ENCODE measurements at places on chromosomes 2 and 18.

DNA sequence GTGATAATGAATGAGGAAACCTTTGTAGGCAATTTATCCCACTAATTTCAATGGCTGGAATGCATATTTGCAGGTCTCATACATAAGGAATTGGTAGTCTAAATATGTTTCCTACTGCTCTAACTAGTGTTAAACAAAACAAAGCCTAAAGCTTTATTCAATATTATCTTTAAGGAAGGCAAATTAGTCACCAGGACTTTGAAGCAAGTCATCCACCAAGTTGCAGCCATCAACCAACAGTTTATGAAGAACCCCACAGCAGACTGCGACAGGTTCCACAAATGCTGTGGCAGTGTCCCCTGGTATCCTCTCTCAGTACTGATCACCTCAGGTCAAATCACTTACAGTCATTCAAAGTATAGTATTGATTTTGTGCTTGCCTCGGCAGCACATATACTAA lies 181.5 kb upstream of the ZFP36L2 start:
- DNase-seq, result no peak

GRCh38 chr2:224432003-224432579 lies 30.2 kb upstream of the FAM124B start:
- no peak for DNase-seq

- DNase-seq, result peak; percentile 30
Measured at GRCh38 chr2:219314804-219315468, 5.7 kb upstream of the PTPRN start.

- peak; percentile 76 for DNase-seq
Measured at GRCh38 chr2:10297959-10298531, 4.7 kb upstream of the HPCAL1 start.

DNA sequence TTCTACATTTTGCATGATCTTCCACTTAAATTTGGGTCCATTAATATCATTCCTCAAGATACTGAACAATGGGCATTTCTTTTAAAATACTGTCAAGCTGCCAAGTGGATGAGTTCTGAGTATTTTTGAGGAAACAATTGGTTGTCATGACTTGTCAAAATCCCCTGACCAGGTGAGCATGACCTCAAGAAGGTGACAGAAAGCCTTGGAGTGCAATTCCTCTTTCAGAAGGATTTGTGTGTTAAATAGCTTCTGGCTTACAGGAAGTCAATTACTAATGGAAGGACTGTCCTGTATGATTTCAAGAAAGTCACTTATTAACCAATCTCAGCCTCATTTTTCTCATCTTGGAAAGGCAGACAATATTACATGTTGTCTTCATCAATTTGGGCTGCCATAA lies 460.6 kb downstream of the TSN start:
- no peak for DNase-seq

GRCh38 chr2:69969126-69969983 lies 7.9 kb upstream of the ASPRV1 start:
- no peak for DNase-seq

DNA sequence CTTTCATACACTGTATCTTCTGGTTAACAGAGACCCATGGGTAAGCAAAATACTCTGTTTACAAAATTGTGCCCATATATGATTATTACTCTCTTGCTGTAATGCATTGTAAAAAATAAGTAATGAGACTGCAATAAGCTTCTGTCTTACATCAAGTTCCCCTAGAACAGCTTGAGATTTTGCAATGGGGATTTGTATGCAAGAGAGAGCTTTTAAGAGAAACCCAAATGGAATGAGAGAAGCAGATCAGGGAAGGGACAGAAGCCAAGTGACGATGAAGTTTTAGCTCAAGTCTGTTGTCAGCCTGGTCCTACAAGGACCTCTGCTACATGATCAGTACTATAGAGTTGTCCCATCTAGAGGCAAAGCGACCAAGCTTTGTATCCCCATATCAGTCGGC lies 218.1 kb upstream of the VWC2L start:
- no peak for DNase-seq

DNA sequence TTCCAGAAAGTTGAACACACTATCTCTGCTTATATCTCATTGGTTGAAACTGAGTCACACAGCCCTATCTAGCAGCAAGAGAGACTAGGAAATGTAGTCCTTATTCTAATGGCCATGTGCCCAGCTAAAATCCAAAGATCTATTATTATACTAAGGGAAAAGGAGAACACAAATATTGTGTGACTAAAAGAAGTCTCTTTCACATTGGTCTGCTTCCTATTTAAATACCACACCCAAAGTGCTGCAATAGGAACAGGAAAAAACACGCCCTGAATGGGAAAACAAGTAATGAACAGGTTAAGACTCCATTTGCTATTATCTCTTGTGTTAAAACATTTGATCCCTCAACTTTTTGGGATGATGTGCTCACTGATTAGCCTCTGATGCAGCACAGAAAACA lies 86.8 kb upstream of the BARD1 start:
- DNase-seq, result no peak

DNA sequence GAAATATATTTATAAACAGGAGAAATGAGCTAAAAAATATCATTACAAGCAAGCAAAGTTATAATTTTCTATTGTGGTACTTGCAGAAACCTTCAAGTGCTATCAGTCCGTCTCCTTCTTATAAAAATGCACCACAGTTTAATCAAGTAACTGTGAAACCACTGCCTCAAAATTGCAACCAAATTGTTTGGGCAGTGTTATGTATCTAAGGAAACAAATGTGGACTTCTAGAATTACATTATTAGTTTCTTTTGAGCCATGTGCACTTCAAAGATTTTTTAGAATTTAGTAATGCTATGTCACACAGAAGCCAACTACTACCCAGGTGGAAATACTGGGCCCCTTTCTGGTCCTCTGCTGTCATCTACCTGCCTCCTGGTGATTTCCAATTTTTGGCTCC lies 495.6 kb downstream of the NYAP2 start:
- peak; percentile 29 for DNase-seq

- no peak for DNase-seq
Measured at GRCh38 chr2:68414876-68415275, 49.8 kb downstream of the PLEK start.

- no peak for DNase-seq
Measured at GRCh38 chr2:9405636-9406035, 17.7 kb downstream of the ITGB1BP1 start.

- no peak for DNase-seq
Measured at GRCh38 chr2:2834516-2835254, 503.6 kb upstream of the MYT1L start.

DNA sequence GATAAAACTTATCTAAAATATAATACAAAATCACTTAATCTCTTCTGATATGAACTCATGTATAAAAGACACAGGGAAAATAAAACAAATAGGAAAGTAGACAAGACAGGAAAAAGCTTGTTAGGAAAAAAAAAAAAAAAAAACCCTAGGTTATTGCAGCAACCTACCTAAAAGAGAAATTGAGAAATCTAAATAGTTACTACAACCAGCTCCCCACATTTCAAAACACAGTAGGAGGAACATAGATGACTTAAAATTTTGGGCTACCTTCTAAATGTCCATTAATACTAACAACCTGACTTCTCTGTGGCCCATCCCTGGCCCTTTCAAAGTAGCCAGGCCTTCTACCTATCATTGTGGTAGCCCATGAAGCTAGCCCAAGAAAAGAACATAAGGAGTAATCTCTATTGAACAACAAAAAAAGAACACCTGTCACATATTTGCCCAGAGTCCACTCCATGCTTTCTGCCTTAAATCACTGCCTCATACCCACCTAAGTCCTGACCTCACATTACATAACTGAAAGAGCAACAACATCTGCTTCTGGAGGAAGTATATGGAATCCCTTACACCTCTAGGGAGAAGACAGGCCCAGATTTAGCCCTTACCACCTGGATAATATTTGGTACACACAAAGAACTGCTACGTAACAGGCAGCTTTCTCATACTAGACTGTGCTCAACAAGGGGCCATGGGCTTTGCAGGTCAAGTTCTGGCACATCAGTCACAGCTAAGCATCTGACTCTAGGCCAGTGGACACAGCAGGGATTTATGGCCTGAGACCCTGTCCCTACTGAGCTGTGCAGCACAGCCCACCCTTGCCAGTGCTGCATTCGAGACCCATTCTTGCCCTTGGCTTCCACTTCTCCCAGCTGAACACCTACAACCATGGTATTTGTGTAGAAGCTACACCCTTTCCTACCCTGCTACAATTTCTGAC lies 8.5 kb downstream of the SUCLG1 start:
- DNase-seq, result no peak

DNA sequence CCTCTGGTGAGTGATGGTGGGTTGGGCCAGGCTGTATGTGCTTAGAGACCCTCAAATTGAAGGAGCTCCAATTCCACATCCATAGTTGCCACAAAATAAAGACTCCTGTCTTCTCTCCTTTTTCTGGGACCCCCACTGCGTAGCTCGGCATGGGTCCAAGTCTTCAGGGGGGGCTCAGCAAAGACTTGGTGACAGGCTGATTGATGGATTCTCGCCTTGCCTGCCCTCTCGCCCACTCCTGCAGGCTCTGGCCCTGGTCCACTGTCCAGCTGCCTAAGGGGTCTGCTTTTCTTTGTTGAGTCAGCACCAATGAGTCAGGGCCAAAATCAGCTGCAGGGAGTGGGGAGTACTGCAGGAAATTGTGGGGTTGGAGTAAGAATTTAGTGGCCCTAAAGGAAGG lies 21.5 kb downstream of the RPL37A start:
- DNase-seq, result no peak

- DNase-seq, result peak; percentile 31
Measured at GRCh38 chr2:189657867-189658266, 3.4 kb upstream of the ASNSD1 start.

DNA sequence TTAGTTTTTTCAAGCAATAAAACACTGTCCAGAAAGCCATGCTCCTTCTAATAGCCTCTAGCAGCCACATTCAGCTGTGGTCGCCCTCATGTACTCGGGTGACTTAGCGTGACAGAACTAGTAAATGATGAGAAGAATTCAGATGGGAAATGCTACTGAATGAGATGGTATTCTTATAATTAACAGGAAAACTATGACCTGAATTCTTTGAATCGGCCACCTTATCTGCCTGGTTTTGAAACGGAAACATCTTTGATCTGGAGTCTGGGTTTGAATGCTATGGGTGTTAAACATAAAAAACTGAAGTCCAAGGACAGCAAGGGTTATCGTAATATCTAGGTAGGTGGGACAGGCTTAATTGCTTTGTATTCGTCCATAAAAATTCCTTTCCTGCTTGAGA lies 138.8 kb upstream of the DNMT3A start:
- no peak for DNase-seq

DNA sequence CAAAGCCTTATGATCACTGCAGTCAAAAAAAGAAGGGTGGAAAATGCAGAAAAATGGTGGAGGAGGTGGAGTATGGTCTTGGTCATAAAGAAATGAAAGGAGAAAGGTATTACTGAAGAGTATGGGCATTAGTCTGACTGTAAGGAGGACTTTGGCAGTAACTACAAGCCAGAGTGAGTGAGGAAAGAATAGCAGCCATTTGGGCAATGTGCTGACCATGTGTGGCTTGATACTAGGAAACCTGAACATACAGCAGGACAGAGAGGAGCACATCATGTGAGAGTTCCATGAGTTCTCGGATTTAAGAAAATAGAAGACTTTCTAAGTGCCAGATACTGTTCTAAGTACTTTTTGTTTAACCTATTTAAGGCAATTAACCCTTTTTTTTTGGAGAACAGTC lies 8.5 kb downstream of the DTNA start:
- DNase-seq, result no peak

DNA sequence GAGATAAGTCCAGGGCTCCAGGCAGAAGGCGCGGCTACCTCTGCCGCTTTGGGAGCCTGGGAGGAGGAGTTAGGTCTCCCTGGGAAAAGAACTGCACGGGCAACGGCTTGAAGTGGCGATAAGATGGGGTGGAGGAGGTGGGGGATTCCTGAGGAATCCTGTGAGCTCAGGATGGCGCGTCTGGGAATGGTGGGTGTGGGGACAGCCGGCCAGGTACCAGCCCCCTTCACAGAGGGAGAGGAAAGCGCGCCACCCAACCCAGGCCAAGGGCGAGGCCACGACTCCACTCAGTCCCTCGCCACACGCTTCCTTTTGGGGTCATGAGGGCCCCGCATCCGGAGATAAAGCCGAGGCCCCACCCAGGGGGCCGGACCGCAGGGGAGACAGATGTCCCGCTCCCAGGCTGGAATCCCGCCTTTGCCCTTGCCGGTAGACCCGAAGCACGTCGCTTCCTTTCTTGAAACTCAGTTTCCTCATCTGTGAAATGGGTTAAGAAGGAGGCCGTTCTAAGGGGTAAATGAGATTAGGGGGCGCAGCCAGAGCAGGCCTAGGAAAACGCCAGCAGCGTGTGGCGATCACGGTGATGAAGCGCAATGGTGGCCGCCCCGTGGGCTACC lies 1.7 kb upstream of the CTDSP1 start:
- DNase-seq, result peak; percentile 82

DNA sequence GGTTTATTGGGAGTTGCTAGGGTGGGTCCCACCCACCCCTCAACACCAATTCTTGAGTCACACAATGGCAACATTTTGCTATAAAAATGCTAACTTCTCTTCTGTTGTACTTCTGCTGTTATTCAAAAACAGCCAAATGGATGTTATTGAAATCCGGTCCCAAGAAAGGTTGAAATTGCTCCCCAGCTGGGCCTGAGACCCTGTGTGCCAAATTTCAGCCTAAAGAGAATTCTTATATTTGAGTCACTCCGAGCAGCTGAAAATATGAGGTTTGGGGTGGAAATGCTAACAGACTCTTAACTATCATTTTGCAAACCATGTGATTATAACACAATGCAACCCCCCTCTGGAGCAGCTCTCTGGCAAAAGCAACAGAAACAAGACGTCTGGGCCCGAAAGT lies 27.0 kb upstream of the ACVR1 start:
- no peak for DNase-seq

- no peak for DNase-seq
Measured at GRCh38 chr2:167504061-167504460, 615.8 kb downstream of the XIRP2 start.

DNA sequence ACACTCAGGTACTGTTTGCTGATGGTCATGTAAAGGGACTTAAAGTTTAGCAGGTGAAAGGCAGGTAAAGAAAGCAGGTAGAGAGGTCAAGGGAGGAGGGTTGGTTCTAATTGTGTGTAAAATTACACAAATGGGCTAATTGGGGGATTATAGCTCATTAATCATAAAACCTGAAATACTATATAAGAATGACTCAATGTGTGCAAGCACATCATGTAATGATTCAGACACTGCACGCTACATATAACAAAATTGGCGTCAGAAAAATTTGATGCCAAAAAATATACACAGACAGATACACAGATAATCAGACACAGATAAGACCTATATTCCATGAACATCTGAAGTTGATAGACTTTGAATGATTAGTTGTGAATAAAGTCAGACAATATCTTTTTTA lies 120.7 kb upstream of the LMAN1 start:
- DNase-seq, result no peak

DNA sequence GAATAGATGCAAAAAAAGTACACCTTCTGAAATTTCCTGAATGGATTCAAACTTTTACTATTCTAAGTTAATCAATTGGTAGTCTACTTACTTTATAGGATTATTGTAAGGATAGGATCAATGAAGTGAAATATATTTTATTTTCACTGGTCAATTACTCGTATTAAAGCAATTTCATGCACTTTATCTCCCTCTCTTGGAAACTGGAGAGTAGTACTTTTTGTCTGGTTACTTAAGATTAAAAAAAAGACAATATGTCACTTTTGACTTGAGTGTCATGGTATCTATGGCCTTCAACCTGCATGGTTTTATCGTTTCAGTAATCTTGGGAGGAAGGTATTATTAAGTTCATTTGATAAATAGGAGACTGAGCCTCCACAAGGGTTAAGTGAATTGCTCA lies 1.0 kb upstream of the KYNU start:
- no peak for DNase-seq

GRCh38 chr2:113175042-113175628 lies 1.4 kb downstream of the PSD4 start:
- no peak for DNase-seq
